Skeletal muscle tissue (tissue), 5 donors: ENCODE measurements at places on chromosomes 16 and 17. TPM values are rescaled to one million over a fixed set of nuclear protein-coding genes. Genes with fewer than 3 reads are reported as not detected.

The SOST gene
- total RNA-seq = not detected

The PLCG2 gene
- 8.4 TPM for total RNA-seq

The LHX1 gene
- total RNA-seq = not detected

The OR3A3 gene
- total RNA-seq = not detected

The FBXO39 gene
- under 0.01 TPM for total RNA-seq
